ENCODE measurements at places on chromosomes 7 and 10.

- DNase-seq: no peak
These were observed 20.6 kb downstream of the TMEM178B start for GRCh38 chr7:141094336-141095070.

GRCh38 chr7:34136698-34137097 lies 231.4 kb downstream of the BMPER start:
- no peak for DNase-seq

- DNase-seq: no peak
These were observed 71.1 kb upstream of the MYL10 start for GRCh38 chr7:101699881-101700823.

DNA sequence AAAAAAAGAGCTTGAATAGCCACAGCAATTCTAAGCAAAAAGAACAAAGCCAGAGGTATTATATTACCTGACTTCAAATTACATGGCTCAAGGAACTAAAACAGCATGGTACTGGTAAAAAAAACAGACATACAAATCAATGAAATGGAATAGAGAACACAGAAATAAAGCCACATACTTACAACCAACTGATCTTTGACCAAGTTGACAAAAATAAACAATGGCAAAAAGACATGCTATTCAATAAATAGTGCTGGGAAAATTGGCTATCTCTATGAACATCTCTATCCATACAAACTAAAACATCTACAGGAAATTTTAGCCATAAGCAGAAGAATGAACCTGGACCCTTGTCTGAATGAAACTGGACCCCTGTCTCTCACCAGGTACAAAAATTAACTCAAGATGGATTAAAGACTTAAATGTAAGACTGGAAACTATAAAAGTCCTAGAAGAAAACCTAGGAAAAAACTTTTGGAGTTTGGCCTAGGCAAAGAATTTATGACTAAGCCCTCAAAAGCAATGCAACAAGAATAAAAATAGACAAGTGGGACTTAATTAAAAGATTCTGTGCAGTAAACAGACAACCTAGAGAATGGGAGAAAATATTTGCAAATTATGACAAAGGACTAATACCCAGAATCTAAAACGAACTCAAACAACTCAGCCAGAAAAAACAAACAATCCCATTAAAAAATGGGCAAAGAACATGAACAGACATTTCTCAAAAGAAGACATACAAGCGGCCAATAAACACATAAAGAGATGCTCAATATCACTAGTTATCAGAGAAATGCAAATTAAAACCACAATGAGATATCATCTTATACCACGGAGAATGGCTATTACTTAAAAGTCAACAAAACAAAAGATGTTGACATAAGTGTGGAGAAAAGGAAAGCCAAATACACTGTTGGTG lies 72.8 kb upstream of the DDC start:
- no peak for DNase-seq

DNA sequence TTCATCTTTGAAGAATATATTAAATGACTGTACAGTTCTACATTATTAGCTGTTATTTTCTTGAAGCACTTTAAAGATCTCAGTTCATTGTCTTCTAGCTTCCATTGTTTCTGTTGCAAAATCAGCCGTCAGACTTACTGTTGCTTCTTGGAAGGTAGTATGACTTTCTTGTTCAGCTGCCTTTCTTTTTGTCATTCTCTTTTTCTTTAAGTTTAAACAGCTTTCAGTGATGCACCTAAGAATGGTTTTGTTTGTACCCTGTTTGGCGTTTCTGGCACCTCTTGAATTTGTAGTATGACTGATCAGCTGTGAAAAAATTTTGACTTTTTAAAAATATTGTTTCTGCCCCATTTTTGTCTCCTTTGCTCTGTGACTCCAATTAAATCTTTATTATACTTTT lies 9.3 kb downstream of the MKLN1 start:
- DNase-seq: no peak

DNA sequence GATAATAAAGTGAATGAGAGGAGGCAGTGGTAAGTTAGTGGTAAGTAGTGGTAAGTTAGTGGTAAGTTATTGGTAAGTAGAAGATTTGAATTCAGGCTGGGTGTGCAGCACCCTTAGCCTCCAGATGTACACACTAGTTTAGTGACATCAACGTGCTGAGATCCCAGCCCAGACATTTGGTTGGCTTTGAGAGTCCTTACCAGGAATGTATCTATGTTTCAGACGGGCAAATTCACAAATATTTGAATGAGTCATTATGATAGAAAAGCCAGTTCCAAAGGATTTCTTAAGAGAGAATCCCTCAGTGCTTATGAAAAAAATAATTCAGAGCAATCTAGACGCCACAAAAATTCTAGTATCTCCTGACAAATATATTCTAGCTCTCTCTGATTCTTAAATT lies 70.0 kb downstream of the ARL4A start:
- DNase-seq: no peak

DNA sequence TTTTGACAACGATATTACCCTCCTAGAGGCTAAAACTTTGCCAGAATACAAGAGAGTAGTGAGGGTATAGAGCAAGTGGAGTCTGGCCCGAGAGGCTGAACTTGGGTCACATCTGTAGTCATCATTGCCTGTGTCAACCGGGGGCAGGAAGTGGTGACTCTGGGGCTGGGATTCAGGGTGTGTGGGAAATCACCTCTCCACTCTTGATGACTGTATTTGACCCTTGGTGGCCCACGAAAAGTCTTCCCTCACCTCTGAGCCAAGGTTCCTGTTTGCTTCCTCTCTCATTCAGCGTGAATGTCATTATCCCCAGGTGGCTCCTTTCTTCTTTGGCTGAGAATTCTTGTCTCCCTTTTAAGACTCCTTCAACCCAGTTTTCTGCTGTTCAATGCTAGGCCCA lies 240.4 kb downstream of the ABCA13 start:
- no peak for DNase-seq

- no peak for DNase-seq
These were observed 191.0 kb downstream of the TNS3 start for GRCh38 chr7:47390914-47391313.

DNA sequence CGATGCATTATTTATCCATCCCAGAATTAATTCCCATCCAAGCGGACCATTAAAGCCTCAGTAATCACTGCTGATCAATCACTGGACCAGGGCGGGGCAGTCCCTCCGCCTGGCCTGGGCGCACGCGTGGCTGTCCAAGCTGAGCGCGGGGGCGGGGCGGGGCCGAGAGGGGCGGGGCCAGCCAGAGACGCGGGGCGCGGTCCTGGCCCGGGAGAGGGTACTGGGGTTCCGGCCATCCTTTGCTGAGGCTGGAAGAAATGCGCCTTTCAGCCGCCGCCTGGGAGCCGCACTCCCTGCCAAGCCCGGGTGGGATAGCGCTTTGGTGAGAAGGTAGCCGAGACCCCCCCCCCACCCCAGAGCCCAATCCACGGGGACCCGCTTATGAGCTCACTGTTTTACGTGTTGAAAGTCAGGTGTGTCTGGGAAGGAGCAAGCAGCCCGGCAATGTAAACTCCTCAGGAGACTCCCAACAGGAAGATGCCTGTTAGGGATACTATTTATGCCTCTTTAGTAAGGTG lies at the start of gene ARHGAP22:
TSS of gene ARHGAP22 (minus strand) at position 83 of the 518 bp plus-strand sequence. CDS start 277 bp downstream, outside the sequence.
- DNase-seq: no peak

DNA sequence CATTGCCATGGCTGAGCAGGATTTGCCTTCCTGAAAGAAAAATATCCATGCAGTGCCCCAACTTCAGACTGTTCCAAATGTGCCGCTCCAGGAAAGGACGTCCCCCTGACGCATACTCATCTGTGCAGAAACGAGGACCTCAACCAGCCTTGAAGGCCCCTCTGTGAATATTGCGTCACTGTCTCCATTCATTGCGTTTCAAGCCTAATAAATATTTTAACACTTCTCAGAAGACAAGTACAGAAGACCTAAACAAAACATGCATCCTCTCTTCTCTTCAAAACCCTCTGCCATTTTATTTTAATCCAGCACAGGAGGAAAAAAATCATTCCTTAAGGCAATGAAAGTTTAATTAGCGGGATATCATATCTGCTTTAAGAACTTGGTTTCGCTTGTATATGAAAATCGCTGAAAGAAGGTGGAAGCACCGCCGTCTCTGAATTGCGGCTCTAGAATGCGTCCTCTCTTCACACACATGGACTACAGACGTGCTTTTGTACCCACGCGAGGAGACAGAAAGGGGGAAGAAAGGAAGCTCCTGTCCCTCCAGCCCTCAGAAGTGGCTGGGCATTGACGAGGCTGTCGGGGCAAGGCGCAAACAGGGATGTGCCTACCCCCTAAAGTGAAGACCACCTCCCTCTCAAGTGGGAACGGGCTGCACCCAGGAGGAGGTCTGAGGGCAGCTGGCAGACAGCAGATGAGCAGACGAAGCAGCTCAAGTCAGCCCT lies 36.8 kb downstream of the RGS10 start:
- no peak for DNase-seq

DNA sequence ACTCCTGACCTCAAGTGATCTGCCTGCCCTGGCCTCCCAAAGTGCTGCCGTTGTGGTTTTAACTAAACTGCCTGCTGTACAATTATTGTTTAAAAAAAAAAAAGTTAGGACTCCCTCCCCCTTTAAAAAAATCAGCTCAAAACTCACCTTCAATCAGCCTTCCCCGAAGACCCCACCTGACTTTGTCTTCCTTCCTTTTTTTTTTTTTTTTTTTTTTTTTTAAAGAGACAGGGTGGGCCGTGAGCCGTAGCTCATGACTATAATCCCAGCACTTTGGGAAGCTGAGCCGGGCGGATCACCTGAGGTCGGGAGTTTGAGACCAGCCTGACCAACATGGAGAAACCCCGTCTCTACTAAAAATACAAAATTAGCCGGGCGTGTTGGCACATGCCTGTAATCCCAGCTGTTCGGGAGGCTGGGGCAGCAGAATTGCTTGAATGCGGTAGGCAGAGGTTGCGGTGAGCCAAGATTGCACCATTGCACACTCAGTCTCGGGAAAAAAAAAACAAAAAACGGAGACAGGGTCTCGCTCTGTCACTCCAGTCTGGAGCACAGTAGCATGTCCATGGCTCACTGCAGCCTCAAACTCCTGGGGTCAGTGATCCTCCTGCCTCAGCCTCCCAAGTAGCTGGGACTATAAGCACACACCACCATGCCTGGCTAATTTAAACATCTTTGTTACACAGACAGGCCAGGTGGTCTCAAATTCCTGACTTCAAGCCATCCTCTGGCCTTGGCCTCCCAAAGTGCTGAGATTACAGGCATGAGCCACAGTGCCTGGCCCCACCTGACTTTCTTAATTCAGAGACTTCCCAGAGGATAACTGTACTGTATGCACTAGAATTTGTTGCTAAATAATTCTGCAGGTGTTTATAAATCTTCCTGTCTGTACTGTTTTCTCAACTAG lies 3.2 kb downstream of the FIS1 start:
- DNase-seq: no peak

- no peak for DNase-seq
These were observed 1421.2 kb upstream of the CELF2 start for GRCh38 chr10:9596368-9596920.

DNA sequence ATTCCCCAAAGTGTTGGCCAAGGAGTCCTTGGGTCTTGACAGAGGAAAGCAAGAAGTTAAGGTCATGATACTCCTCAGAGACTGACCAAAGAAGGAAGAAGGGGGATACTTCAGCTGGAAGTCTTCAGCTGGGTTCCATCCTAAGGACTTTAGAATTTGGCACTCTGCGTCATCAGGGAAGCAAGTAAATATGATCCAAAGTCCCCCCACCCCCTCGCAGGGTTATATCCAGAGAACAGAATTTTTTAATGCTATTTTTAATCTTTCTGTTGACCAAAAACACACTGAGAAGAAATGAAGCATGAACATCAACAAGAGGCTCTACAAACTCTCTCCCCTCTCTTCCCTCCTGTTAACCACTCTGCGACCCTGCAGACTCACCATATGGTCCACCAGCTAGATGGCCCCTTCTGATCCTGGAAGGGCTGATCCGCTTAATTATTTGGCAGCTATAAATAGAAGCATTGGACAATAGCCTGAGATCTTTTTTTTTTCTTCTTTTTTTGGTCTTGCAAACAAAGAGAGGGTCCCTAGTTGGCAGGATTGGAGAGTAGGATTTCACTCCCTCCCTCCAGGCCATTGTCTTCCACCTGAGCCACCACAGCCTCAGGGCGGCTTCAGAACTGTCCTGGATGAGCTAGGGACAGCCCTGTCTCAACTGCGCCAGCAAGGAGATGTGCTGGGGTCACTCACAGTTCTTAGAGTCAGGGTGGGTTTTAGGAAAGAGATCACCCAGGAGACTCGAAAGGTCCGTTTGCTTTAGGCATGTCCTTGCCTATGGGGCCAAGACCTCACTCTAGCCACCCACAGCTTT lies 196.0 kb downstream of the KCNMA1 start:
- no peak for DNase-seq

DNA sequence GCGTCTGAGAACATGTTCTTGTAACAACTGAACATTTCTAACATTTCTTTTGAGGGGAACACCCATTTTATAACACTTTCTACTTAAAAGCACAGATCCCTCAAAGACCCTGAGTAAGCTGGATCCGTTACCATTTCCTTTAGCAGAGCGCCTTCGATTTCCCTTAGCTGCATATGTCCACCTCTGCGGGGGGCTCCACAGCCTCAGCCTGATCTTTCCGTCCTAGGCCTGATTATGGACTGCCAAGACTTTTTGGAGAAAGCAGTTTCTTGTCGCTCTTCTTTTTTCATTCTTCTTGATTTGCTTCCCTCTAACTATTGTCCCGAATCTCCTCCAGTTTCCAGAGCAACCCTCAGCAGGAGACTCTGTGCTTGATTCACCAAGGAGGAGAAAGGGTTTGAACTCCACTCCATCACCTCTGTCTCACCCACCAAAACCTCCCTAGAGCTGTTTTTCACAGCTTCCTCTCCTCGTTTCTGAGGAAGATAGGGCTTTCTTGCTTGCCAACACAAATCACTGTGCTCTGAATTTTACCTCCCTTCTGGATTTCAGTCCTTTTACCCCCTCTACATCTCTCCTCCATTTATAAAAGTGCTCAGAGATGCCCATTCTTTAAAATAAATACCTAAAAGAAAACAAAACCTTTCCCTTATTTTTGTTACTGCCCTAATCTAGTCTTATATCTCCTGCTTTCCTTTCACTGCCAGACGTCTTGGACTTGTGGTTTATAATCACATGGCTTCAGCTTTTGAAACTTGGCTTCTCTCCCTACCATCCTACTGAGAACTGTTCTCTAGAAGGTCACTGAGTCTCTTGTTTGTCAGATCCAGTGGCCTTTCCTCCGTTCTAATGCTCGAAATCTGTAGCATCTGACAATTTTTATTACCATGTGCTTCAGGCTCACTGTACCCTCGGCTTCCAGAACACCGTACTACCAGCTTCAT lies 30.5 kb upstream of the ZRANB1 start:
- DNase-seq: no peak

- DNase-seq: no peak
These were observed 12.3 kb downstream of the ZNF316 start for GRCh38 chr7:6649241-6649961.

DNA sequence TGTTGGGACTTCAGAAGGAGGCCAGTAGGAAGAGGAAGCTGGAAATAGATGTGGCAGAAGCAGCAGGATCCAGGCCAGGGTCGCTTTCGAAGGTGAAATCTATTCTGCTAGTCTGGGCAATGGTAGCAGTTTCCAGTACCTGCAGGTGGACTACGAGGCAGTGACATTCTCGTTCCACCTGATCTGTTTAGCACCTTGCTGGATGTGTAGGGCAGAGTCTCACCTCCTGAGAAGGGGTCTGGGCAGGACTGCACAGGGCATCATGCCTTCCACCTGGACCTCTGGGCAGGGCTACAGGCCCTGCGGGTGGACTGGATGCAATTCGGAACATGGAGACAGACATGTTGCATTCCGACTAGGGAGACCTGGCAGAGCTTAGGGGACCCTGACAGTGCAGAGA lies 254.8 kb upstream of the ZNF32 start:
- DNase-seq: no peak

GRCh38 chr10:11823122-11823988 lies at the start of gene PROSER2:
Gene PROSER2 (plus strand): TSS chr10:11823356. CDS start chr10:11852078, 28,722 bp downstream.
- DNase-seq: peak; percentile 24

- no peak for DNase-seq
These were observed 15.9 kb downstream of the TDRD1 start for GRCh38 chr10:114195079-114195478.

- no peak for DNase-seq
These were observed 25.9 kb downstream of the HELLS start for GRCh38 chr10:94571528-94571927.

Data from stimulated activated CD4-positive, alpha-beta T cell treated with anti-CD3 and anti-CD28 coated beads, Interleukin-2, amount 100 ng/mL, for 4 hours (primary cell).